ENCODE measurements at places on chromosomes 12 and 14.

DNA sequence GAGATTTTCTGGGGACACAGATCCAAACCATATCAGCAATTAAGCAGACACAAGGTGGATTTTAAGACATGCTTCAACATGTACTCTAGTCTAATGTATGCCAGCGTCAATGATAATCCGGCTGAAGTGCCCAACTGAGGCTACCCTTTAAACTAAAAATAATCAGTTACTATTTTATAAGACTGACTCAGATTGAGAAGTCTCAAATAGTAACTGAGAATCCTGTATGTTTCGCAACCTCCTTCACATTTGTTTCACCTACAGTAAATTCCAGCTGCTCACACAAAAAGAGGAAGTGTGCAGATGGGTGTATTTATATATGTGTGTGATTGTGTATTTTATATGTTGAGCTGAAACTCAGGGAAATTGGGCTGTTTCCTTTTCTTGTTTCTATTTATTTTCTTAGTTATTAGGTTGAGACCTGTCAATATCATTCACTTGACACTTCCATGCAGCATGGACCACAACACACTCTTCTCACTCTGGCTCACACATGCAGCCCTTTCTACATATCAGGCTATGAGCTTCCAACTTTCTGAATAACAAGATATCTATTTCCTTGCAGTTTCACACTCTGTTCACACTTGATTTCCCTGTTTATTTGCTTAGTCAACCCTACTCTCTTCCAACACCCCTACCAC lies 1224.9 kb upstream of the TMEM132C start:
- no peak for DNase-seq

DNA sequence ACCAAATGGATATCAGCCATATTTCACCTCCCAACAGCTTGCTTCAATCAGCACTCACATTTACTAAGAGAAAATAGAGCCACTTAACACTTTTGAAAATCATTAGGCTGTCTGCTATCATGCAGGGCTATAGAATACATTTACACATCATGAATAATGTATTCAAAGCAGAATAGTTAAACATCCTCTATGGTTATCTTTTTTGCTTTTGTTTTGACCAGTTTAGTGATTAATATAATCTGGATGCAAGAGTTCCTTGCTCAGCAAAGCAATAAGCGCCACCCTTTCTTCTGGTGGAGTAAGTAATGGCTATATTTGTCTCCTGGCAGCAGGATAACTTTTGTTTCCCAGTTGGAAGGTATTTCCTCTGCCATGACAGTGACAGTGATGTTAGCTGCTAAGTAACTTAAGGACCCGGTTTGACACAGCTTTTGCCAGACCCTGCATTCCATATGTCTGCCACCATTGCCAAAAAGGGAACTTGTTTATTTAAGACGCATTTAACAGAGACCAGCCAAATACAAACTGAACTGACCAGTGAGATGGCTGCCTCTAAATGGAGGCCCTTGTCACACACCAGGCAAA lies 70.3 kb upstream of the NR2C1 start:
- no peak for DNase-seq

DNA sequence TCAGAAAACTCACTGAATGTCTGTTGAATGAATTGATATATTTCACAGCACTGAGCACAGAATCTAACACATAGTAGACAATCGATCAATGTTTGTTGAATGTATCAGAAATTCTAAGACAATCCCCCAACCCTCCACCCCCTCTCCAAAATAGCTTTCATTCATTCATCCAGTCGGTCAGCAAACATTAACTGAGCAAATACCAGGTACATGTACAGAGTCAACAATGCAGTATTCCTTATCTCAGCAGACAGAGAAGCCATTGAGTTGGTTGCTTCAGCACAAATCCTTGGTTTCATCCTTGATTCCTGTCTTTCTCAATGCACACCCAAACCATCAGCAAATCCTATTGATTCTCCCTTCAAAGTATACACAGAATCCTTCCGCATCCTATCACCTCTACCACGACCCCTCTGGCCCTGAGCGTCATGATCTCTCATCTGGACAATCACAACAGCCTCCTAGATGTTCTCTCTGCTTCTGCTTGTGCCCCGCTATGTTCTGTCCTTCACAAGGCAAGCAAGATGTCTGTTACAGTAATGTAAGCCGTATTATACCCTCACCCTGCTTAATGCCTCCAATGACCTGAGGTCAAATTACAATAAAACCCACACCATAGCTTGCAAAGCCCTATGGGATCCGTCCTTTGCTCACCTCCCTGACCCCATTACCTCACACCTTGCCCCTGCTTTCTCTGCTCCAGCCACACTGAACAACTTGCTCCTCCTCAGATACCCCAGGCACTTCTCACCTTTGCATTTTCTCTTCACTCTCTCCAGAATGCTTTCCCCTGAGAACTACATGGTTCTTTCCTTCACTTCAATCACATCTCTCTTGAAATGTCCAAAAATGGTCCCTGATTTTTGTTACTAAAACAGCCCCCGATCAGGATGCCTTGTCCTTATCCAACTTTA lies 738.1 kb upstream of the TBX3 start:
- DNase-seq: no peak

- DNase-seq: no peak
Observed at GRCh38 chr12:68828672-68829068, 20.7 kb downstream of the MDM2 start.

DNA sequence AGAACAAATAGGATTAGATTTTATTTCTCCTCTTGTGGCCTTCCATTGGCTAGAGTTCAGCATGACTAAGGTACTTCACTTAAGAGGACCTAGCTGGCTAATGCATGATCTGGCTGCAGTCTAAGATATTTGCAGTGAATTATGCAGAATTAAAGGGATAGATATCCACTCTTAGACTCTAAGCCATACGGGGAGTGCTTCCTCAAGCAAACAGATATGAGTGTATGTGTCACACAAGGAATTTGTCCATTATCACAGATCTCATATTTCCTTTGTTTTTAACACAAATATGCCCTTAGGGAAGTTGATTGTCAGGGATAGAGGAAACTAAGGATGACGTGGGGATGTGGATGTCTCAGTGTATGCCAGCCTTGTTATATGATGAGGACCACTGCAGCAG lies 88.1 kb upstream of the DHRS4 start:
- DNase-seq: no peak

DNA sequence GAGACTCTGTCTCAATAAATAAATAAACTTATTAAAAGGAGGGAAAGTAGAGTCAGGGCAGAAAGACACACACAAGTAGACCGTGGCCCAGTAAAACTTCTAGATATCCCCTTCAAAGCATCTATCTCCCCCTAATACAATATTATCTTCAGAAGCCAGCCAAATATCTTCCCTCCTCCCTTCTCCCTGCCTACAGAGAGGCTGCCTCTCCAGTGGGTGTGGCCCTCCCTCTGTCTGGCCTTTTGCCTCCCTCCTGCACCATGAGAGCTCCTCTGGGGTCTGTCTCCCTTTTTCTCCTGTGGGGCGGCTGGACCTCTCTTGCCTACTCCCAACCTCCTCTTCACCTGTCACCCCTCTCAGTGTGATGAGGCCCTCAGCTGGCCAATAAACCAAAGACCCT lies 139.2 kb downstream of the EGLN3 start:
- DNase-seq: no peak

DNA sequence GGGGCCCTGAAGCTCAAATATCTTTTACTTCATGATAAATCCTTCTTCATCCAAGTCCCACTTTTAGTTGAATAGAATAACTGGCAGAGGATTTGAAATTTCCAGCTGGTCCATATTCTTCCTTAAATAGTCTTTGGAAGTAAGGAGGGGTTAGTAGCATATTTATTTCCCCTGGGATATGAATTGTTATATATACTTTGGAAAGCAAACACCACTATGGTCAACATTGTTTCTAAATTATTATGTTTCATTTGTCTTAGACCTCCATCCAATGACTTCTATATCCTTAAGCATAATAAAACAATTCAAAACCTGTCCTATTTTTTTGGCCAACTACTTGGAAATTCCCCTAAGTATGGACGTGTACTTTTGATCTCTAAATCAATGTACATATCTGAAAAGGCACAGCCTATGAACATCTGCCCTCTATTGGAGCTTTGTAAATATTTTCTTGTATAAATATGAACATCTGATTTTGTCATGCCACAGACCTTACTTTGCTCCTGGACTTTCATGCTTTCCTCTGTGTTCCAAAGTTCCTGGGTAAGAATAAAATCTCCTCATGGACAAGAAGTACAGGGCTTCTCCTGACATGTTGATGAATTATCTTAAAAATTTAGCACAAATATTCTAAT lies 1212.0 kb downstream of the GALC start:
- no peak for DNase-seq

GRCh38 chr12:100953217-100953616 lies 158.6 kb downstream of the ANO4 start:
- DNase-seq: no peak

- DNase-seq: no peak
Observed at GRCh38 chr12:76777765-76778216, 13.9 kb downstream of the ZDHHC17 start.

DNA sequence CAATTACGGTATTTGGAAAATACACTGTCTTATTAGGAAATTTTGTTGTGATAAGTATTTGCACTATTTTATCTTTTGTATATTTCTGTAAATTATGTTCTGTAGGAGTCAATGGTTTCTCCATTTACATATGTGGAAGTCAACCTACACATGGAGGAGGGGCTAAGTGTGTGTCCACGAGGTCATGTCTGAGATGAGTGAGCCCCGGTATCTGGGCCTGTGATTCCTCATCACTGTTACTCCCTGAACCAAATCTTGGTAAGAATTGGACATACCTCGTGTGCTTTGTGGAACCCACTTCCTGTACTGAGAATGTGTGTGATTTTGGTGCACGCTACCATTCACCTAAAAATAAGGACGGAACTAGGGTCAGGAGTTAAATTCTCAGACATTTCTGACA lies 1105.5 kb downstream of the TMEM121 start:
- no peak for DNase-seq

DNA sequence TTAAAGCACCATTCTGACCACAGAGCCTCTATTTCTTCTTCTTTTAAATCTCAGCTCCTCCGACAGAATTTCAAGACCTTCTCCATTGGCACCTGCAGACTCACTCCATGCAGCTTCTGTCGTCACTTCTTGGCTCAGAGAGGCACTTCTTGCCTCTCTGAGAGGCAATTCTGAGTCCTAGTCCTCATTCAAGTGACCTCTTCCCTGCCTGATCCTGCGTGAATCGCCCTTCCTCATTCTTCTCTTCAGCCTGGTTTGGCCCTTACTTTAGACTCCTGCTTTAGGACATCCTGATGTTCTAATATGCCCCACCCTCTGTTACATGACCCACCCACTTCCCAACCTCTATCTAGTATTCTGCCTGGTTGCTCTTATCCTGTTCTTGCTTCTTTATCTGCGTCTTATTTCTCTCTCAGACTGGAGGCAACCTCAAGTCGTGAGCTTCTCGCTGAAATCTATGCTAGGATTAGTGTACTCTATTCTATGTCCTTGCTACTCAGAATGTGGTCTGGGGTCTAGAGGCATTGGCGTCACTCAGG lies 55.6 kb upstream of the CISTR start:
- no peak for DNase-seq

DNA sequence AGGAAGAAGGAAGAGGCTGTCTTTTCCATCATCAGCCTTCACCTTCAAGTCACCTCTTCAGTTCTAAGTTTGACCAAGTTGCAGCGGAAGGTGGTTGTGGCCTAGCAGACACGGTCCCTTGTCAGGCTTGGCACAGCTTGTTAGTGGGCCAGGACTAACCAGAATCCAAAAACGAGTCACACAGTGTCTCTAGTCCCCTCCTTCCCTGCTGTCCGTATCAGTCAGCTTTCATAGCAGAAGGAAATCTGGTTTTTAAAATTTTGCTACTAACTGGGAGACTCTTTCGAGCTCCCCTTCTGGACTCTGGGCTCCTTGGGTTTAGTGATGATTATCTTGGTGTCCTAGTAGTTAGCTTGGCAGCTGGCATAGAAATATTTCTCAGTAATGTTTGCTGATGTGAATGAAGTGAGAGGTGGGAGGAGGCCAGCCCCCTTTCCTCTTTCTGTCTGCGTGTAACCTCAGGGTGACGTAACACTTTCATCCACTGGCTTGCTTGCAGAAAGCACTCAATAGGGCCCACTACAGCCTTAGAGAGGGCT lies 3.8 kb downstream of the ETV6 start:
- no peak for DNase-seq

DNA sequence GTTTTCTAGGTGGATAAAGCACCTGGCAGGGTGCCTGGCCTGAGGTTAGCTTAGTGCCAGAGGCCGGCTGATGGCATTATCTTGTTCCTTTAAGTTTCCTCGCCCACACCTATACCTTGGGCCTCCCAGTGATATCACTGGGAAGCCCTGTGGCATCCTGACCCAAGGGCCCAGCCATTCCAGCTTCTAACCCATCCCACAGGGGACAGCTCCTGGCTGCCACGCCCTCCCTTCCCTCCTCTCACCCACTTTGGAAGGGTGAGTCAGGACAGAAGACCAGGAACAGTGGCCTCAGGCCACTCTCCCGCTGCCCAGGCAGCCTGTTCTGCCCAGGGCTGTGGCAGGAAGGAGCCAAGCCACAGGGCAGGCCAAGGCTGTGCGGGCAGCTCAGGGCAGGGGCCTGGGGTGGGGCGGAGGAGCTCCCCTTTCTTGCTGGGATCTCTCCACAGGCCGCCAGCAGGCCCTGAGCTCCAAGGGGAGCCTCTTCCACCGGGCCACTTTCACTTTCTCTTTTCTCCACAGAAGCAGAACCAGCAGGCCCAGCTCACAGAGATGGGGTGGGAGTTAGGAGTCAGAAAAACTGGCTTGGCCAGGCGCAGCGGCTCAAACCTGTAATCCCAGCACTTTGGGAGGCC lies 75.1 kb downstream of the IRF2BPL start:
- DNase-seq: peak; percentile 81

DNA sequence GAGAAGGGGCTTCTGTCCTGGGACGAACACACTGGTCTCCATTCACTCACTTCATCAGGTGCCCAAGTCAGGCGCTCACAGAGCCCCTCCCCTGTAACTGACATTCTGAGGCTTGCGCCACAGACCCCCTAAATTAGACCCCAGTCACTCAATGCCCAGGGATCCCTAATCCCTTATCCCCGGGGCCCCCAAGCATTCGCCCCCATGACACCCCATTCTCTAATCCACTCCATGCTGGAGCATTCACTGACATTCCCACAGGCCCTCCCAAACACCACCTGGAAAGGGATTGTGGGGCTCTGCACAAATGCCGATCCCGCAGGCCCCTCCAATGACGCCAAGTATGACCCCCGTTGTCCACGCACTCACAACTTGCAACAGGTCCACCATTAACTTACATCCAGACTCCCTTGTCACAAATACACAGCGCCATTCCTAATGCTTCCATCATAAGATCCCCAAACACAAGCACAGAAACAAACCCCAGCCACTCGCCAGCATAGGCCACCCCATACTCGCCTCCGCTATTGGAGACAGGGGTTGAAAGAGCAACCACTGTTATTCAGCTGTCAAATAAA lies 1.5 kb downstream of the ZNF605 start:
- no peak for DNase-seq
